Psoas muscle (tissue), 8 donors: ENCODE measurements at places on chromosomes 7 and 10. TPM values are rescaled to one million over a fixed set of nuclear protein-coding genes. Genes with fewer than 3 reads are reported as not detected.

Gene PPP1R3A
- total RNA-seq, result 52.6 TPM

Gene CXCL12
- total RNA-seq, result 84.4 TPM

Gene GRM3
- total RNA-seq, result not detected

Gene EEPD1
- total RNA-seq, result 13.3 TPM

Gene SPDYE1
- total RNA-seq, result not detected

Gene SLC26A3
- 0.29 TPM for total RNA-seq

Gene GSTO2
- total RNA-seq, result 1.4 TPM

Gene CYP26A1
- total RNA-seq, result not detected

Gene IDE
- 69.3 TPM for total RNA-seq

Gene RNF148
- not detected for total RNA-seq

Gene TLL2
- 0.41 TPM for total RNA-seq

Gene MOGAT3
- total RNA-seq, result not detected

Gene BPGM
- 10.1 TPM for total RNA-seq

Gene PGAM2
- 333 TPM for total RNA-seq
